Activated CD4-positive, alpha-beta T cell treated with anti-CD3 and anti-CD28 coated beads, Interleukin-2, amount 50 U/mL, for 4 hours (primary cell): ENCODE measurements at places on chromosomes 1 and 21.

- no peak for DNase-seq
Observed at GRCh38 chr1:186802388-186802787, 26.4 kb upstream of the PLA2G4A start.

- DNase-seq, result no peak
Observed at GRCh38 chr1:108767708-108768107, 21.2 kb downstream of the STXBP3 start.

- DNase-seq, result no peak
Observed at GRCh38 chr1:40014812-40015594, 25.5 kb upstream of the CAP1 start.

DNA sequence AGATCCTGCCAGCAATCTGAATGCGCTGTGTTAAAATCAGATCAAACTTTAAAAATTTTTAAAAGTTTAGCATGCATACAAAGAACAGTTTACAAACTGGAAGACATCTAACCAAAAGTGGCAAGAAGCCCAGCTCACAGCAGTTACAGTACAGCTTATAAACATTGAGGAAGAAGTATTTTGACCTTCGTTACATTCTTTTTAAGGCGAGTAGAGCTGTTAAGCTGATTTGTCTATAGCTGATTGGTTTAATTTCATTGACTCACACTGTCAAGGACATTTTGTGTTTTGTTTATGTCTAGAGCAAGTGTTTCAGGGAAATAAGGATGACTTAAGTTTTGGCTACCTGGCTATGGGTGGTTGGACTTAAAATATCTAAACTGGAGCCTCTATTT, 3.0 kb upstream of the PGM1 start:
- DNase-seq, result no peak

- DNase-seq, result no peak
Observed at GRCh38 chr1:6086762-6087376, 41.2 kb downstream of the KCNAB2 start.

- DNase-seq, result no peak
Observed at GRCh38 chr1:3690282-3691065, 38.2 kb downstream of the TP73 start.

GRCh38 chr21:35088319-35088771, 39.2 kb upstream of the RUNX1 start:
- no peak for DNase-seq

DNA sequence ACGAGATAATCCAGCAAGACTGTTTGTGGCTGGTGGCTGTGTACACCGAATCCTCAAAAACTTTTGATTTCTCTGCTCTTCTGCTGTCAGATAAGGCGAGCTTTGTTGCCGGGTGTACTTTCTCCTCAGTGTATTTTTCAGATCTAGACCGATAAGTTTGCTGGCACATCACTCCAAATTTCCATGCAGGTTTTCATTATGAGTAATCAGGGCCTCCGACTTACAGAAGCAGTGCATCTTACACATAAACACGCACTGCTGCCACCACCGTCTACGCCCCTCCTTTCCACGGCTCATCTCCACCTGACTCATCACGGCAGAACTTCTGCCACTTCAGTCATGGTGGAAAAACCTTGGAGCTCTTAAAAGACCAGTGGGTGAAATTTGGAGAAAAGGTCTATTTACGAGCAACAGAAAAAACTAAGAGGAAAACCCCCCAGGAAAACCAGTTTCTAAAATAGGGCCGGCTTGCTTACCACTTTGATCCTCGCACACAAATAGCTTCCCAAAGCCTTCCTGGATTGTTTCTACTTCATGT, 7.7 kb downstream of the ZBTB21 start:
- peak; percentile 79 for DNase-seq
